ENCODE measurements at places on chromosomes 11 and 22. TPM values are rescaled to one million over a fixed set of nuclear protein-coding genes. Genes with fewer than 3 reads are reported as not detected.

Gene KCNK4
- total RNA-seq = not detected

Gene CABP4
- total RNA-seq = 0.11 TPM

Gene C11orf21
- total RNA-seq = 23.2 TPM

Gene HSPB2
- total RNA-seq = 59.9 TPM

Gene B4GALNT4
- 0.24 TPM for total RNA-seq

Gene MS4A6A
- total RNA-seq = 22.2 TPM

Gene APOL4
- total RNA-seq = 6.1 TPM

Gene LRRC74B
- not detected for total RNA-seq

Gene SLC22A12
- not detected for total RNA-seq

Gene SMTNL1
- not detected for total RNA-seq

Gene ALDH3B2
- total RNA-seq = not detected

Gene ACTN3
- 0.11 TPM for total RNA-seq

Gene UBE2L3
- 46.2 TPM for total RNA-seq

Gene OR51B5
- total RNA-seq = not detected

Gene PTGDR2
- total RNA-seq = 0.89 TPM

Gene IFITM10
- 2.0 TPM for total RNA-seq

Gene OR51I1
- not detected for total RNA-seq

Gene TIMP3
- total RNA-seq = 116 TPM

Gene TNKS1BP1
- total RNA-seq = 36.2 TPM

Gene APOA5
- total RNA-seq = not detected

Gene FAM180B
- total RNA-seq = not detected

Gene RRM1
- total RNA-seq = 33.9 TPM

Gene MEI1
- 0.40 TPM for total RNA-seq

Gene OTOG
- not detected for total RNA-seq

Gene KRTAP5-11
- total RNA-seq = not detected

Gene TTLL8
- not detected for total RNA-seq

Gene FUT4
- 2.4 TPM for total RNA-seq

Gene DDI1
- not detected for total RNA-seq

Gene DBX1
- total RNA-seq = not detected

Gene DRICH1
- total RNA-seq = not detected

Gene MN1
- 6.4 TPM for total RNA-seq

Gene OR10A2
- total RNA-seq = not detected

Gene CRYBA4
- total RNA-seq = not detected

Gene C22orf31
- not detected for total RNA-seq

Gene OR5B21
- total RNA-seq = not detected

Gene MRGPRE
- 0.38 TPM for total RNA-seq

Gene UBQLN3
- not detected for total RNA-seq

Gene LRRC51
- total RNA-seq = 4.2 TPM

Gene CLTCL1
- total RNA-seq = 18.0 TPM

Gene PYGM
- total RNA-seq = 42.5 TPM

Gene ART1
- total RNA-seq = 1.3 TPM

Gene CARNS1
- 22.2 TPM for total RNA-seq

Gene SYT7
- total RNA-seq = 9.3 TPM

Gene PGM2L1
- 1.8 TPM for total RNA-seq

Gene THRSP
- 2.0 TPM for total RNA-seq
